Activated CD8-positive, alpha-beta memory T cell treated with anti-CD3 and anti-CD28 coated beads, Interleukin-2, amount 50 U/mL, for 4 hours (primary cell): ENCODE measurements at places on chromosomes 11 and 22.

DNA sequence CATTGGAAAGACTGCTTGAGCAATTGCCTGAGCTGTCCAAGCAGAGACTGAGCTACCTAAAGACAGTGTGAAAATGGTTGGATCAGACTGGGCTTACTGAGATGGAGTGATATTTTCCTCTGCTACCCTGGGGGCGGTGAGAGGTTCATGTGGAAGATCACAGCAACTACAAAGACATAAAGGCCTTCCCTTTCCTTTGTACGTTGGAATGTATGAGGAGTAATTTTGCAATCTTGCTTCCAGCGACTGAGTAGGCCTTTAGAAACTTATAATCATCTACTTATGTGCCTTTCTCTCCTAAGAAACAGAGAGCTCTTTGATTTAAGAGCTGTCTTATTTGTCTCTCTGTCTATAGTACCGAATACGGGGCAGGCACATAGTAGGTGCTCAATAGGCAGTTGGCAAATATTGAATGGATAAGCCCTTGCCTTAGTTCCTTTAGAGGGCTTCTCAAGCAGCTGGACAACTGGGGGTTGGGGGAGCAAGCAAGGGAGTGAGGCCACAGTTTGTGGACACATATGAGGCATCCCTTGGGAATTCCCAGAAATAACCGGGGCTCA, 2.4 kb upstream of the HEPACAM start:
- DNase-seq = no peak

DNA sequence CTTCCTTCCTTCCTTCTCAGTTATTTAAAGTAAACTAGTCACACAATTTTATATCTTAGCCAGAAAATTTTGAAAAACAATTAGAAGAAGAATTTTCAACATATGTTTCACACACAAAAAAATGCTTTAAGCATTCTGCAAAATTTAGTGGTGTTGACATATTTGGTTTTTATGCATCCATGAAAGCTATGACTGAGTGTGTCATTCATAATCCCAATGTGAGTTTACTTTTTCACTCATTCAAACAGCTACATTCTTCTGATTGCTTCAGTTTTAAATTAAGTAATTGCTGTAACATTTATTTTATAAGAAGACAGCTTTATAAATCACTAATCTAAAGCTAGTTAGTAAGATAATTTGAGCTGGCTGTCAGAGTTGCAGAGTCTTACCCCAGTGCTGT, 453.5 kb downstream of the LRRC4C start:
- DNase-seq = no peak

DNA sequence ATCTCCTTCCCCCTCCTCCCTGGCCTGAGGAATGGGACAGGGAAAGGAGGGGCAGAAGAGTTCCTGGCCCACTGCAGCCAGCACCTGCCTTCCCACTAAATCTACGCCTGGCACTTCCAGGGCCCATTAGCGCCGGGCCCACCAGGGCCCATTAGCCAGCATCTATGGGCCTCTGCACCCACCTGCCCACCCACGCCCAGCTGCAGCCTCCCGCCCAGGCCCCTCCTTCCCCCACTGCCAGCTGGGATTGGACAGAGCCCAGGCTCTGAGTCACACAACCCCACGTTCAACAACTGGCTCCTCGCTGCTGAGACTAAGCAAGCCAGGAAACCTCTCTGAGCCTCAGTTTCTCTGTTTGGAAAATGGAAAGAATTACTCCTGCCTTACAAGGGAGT, 48.7 kb downstream of the CYTH4 start:
- no peak for DNase-seq

DNA sequence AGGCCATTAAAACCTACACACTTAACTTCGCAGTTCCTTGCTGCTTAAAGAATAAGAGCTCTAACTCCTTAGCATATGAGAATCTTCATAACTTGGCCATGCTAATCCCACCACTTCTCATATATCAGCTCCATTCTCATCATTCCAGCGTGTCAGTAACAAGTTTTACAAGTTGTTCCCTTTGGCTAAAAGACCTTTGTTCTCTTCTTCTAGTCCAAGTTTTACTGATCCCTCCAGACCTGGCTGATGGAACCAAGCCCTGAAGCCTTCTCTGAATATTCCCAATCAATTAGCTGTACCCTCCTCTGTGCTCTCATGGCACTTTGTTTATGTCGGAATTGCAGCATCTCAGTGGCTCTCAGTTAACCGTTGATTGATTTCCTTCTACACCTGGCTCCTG, 35.8 kb downstream of the GAB2 start:
- no peak for DNase-seq

DNA sequence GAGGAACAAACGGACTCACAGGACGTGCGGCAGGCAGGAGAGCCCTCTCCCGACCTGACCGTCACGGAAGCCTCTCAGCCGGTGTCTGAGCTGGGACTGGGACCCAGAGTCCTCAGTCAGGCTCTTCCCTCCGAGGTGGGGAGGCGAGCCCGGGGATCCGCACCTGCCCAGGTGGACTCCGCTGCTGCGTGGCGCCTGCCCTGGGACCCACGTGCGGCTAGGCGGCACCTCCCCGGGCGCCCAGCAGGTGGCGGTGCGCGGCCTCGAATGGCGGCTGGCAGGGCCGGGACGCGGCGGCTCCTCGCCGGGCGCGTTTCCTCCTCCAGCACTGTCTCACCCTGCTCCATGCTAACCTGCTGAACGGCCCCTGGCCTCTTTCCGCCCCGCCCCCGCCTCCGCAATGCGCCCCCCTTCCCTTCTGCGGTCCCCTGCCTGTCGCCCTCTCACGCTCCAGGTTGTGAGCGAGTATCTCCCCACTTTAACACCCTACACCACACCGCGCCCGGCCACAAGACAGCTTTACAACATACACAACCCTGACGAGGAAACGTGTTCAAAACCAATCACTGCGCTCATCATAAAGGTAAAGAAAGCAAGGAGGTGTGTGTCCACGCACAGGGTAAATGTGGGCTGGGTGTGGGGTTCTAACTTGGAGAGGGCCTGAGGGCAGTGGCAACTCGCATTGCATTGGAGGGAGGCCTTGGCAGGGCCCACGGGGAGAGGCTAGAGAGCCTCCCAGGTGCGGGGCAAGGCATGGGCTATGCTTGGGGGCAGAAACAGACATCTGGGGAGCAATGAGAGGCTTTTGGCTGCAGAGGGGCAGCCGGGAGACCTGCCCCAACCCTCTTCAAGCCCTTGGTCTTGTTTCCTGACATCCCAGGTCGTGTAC, 25.9 kb upstream of the ATXN10 start:
- peak; percentile 84 for DNase-seq

GRCh38 chr11:35579557-35580396, 38.5 kb upstream of the FJX1 start:
- no peak for DNase-seq

GRCh38 chr11:121389651-121390050, 62.5 kb upstream of the SORL1 start:
- no peak for DNase-seq

DNA sequence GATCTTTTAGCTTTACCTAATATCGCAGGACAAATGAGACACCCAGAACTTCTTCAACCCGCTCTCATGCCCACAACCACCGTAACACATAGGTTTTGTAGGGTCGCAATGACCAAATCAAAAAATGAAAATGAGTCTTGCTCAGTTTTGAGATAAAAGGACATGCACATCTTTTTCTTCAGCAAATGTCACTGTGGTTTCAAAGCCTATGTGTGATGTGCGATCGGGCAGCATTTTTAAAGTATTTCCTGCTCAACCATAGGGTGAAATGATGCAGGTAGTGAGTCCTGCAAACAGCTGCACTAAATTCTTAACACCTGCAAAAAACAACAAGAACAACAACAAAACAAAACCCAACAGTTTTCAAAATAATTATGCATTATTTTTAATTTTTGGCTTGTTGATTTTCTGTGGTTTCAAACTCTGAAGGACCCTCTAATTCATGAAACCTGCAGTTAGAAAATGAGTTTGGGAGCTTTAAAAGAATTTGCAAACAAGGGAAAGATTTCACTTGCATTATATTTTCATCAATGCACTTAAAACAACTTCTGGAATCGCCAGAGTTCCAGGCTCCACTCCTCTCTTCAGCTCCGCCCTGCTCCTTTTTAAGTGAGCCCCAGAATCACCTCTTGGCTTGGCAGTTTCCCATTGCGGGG, 79.4 kb downstream of the PRR5L start:
- no peak for DNase-seq

GRCh38 chr22:17084554-17085276, at the start of gene IL17RA:
IL17RA (plus strand) TSS chr22:17085000; CDS start chr22:17085092, 92 bp downstream.
- peak; percentile 95 for DNase-seq

GRCh38 chr22:41891407-41891806, 23.5 kb downstream of the SHISA8 start:
- no peak for DNase-seq

DNA sequence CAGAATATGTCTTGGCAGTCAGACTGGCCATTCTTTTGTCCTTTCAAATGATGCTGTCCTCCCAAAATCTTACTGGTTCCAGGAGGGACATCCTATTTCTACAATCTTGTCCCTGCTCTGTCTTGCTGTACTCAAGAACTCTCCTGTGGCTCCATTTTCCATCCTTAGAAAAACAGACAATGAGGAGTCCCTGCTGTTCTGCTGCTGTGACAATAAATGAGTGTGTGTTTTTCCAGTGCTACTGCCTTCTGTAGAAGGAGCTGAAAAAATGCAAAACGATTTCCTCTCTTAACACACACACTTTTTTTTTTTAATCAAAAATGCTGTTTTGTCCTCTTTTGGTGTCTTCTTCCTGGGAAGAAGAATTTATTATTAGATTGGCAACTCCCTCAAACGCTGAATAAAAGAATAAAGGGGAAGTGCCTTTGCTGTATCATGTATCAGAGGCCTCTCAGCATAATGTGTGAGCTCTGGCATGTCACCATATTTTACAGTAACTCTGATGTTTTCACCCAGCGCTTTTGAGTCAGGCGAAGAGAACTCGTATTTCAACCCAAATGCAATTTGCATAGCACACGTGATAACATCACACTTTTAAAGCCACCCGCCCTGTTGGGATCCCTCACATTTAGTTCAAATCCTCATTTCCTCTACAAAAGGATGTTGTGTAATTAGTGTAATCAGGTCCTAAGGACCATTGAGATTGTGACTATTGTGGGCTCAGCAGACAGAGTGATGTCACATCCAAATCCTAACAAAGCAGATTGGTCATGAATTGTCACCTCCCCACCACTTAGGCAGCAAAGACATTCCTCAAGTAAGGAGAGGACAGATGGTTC, 496.0 kb upstream of the LARGE1 start:
- no peak for DNase-seq
